Activated CD4-positive, alpha-beta T cell treated with anti-CD3 and anti-CD28 coated beads, Interleukin-2, amount 50 U/mL, for 4 hours (primary cell): ENCODE measurements at places on chromosomes 13 and 19.

DNA sequence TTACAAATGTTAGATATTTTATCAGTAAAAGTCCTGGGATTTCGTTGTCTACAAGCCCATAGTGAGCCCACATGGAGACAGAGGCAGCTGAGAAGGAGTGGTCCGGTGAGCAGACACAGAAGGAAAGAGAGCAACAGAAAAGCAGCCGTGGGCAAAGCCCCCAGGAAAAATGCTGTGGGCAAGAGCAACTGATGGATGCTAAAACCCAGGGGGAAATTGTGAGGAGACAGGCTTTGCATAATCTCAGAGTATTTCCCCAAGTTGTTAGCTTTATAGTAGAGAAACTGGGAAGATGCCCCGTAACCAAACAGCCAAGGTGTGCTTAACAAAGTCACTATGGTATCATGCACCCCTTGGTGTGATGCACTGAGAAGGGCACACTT is 35.1 kb downstream of the GJA3 start:
- DNase-seq: no peak

- no peak for DNase-seq
These were observed 1093.4 kb downstream of the EFNB2 start for GRCh38 chr13:105442040-105442439.

- no peak for DNase-seq
These were observed 40.8 kb downstream of the CYP2B6 start for GRCh38 chr19:41031916-41032315.

DNA sequence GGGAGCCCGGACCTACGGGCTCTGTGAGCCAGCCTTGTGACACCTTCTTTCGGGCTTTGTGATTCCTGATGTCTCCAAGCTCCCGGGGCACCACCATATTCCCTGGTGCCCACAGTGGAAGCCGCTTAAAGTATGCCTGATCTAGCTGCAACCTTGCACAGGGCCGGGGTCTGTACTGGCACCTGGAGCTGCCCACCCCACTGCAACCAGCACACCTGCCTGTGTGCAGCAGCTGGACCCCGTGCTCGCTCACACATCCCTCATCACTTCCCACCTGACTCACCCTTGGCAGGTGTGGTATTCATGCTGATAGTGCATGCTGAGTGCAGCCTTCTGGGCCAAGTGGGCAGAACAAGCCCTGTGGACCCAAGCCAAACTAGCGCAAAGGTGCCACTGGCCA is 1981.1 kb upstream of the PCDH20 start:
- no peak for DNase-seq

- DNase-seq: no peak
These were observed 9.2 kb downstream of the PLPP2 start for GRCh38 chr19:281992-282391.

GRCh38 chr19:610071-610800 is 20.6 kb downstream of the HCN2 start:
- no peak for DNase-seq

- no peak for DNase-seq
These were observed 16.0 kb upstream of the CLN5 start for GRCh38 chr13:76975863-76976262.

- no peak for DNase-seq
These were observed 8.9 kb downstream of the TSHZ3 start for GRCh38 chr19:31340042-31341025.

DNA sequence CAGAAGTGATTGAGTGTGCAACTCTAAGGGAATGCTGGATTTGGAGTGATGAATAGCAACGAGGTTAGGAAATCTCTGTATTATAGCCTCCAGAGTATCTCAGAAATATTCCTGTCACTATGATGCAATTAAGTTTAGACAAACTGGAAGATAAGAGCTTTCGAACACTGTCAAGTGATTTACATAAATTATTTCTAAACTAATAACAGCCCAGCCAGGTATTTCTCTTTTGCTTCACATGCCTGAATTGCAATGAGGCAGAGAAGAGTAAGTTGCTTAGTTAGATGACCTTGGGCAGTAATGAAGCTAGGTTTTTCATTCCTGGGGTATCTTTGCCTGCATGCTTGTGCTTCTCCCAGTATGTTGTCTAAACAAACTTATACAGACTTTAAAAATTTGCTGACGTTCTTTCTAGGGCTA is 134.5 kb downstream of the LMO7 start:
- no peak for DNase-seq

DNA sequence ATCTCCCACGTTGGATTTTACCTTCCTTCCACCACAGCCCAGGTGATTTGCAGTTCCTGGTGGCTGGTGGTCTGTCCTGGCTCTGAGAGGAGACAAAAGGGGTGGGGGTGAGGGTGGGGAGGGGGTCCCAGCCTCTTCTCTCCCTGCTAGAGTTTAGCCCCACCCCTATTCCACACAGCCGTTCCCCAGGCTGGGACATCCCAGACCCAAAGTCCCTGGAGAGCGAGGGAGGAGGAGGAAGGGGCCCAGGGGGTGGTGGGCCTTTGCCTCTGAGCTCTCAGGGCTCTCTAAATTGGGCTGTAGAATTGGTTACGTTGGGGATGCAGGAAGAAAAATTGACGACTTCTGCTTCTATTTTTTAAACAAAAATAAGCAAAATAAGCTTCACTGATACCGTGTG is 81.9 kb downstream of the SLC6A16 start:
- no peak for DNase-seq

DNA sequence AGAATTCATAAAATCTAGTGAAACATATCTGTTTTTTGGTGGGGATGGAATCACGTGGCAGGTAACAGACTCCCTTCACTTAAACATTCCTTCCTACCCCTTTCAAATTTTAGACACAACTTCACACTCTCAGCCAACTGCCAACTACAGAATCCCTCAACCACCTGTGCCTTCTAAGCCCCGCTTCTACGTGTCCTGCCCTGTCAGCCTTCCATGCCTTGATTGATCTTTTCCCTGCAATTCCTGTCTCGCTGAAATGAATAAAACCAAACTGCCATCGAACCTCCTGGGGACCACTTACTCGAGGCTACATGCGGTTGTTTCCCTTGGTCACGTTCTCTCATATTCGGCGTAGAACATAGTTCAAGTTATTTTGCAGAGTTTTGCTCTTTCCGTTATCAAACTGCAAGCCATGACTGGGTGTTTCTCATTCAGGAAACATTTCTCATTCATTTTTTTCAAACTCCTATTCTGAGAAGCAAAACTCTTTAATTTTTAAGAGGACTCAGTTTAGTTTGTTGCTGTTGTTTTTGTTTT is 1.1 kb downstream of the ZNF625 start:
- DNase-seq: no peak

DNA sequence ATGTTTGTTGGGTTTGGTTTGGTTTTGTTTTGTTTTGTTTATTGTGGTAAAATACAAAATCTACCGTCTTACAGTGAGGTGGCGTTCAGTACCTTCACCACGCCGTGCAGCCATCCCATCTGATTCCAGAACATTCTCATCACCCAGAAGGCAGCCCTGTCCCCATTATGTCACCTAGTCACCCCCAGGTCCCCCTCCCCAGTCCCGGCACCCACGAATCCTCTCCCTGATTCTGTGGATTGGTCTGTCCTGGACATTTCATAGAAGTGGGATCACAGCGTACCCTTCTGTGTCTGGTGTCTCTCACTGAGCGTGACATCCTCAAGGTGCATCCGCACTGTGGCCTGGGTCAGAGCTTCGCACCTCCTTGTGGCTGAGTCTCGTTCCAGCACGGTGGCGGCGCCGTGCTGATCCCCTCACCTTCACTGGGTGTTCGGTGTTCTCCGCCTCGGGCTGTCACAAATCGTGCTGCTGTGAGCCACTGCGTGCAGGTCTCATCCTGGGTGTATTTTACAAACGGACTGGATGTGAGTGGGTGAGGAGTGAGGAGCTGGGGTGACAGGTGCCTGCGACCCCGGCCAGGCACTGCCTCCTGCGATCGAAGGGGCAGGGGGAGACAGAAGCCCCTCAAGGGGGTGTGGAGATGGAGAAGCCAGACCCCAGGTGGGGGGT is 580 bp upstream of the TEKTIP1 start:
- DNase-seq: no peak

DNA sequence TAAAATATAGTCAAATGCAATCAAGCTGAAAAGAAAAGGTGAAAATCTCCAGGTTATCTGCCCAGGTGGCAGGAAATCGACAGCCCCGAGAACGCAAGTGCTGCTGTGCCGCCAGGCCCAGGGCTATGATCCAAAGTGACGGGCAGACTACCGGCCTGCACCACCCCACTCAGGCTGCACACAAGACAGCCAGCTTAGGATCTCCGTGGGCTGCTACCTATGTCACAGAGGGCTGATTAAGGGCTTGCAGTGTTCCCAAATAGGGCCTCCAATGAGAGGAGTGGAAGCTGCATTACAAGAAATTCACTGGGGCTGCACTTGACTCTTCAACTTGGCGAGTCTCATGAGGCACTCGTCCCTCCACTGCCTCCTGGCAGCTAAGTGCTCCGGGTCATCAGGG is 121.8 kb downstream of the CRYL1 start:
- DNase-seq: no peak

DNA sequence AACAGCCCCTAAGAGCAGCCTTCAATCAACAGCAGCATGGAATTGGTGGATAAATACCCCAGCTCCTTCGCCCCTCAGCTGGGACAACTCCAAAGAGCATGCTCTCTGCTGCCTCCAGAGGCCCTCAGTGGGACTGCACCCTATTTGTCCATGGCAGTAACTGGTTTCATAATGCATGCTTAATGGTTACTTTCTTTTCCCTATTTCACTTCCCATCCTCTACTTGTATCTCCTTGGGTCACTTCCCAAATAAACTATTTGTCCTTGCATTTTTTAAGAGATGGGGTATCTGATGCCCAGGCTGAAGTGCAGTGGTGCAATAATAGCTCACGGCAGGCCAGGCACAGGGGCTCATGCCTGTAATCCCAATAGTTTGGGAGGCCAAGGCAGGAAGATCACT is 13.5 kb upstream of the TPM4 start:
- DNase-seq: peak; percentile 67

DNA sequence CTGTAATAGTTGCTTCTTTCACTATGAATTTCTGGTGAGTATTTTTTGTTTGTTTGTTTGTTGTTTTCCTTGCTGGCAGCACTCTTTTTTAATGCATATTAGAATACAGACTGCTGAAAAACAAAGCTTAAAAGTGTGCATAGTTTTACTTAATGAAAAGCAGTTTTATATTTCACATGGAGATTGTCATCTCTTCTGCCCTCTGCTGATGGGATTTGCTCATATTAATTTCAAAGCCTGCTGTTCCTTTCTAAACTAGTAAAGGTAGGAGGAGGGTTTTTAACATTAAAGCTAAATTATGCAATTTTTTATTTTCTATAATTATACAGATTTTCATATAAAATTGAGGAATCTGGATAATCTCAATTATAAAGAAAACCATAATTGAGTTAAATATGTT is 692.6 kb upstream of the SLITRK1 start:
- DNase-seq: no peak

GRCh38 chr19:35249146-35249847 is 495 bp downstream of the LSR start:
- no peak for DNase-seq

GRCh38 chr19:48290771-48291488 is 21.0 kb downstream of the ZNF114 start:
- peak; percentile 47 for DNase-seq

- no peak for DNase-seq
These were observed 2125.7 kb upstream of the PCDH20 start for GRCh38 chr13:63541336-63541735.

GRCh38 chr19:48842789-48843162 is 6.5 kb upstream of the HSD17B14 start:
- DNase-seq: no peak

DNA sequence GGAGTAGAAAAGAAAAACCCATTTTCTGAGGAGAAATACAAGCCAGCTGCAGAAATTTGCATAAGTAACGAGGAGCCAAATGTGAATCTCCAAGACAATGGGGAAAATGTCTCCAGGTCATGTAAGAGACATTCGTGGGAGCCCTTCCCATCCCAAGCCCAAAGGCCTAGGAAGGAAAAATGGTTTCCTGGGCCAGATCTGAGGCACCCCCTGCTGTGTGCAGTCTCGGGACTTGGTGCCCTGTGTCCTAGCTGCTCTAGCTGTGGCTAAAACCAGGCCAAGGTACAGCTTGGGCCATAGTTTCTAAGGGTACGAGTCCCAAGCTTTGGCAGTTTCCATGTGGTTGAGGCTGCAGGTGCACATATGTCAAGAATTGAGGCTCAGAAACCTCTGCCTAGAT is 444.9 kb downstream of the PCDH20 start:
- no peak for DNase-seq

DNA sequence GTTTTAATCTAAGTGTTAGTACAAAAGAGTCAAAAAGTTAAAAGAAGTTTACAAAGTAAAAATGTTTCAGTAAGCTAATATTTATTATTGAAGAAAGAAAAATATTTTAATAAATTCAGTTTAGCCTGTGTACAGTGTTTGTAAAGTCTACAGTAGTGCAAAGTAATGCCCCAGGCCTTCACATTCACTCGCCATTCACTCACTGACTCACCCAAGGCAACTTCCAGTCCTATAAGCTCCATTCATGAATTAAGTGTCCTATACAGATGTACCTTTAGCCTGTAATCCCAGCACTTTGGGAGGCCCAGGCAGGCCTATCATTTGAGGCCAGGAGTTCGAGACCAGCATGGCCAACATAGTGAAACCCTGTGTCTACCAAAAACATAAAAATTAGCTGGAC is 24.1 kb upstream of the AKAP11 start:
- DNase-seq: no peak

DNA sequence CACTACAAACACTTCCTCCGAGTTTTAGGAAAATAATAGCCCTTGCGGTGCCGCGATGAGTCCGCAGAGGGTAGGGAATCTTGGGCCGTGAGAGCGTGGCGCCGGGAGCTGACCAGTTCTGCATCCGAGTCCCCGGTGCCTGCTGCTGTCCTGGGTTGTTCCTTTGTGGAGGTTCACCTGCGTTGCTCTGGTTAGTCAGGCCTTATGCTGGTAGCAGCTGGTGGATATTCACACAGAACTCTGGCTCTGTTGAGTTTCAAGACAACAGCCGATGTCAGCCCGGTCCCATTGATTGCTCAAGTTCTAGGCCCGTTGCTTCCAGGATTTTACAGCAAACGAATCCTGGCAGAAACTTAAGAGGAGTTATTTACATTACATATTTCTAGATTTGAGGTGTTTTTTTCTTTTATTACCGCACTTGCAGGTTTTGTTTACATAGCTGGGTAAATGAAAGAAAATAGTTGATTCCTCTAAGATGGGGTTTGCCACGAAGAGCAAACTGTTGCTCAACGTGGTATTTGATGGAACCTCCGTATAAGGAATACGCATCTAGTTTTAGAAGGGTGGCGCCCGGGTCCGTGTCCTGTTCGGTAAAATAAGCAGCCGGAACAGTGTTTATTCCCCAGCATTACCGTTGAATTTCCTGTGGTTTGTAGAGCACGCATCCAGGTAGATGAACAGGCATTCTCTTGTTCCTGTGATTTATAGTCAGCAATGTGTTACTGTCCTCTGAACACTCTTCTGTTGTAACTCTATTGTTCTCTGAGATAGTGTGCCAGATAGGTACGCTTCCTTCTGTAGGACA is 1.3 kb downstream of the CLDN10 start:
- DNase-seq: no peak
